ENCODE measurements at places on chromosomes 11 and 22.
A peak's percentile ranks its signal among the peaks of the same experiment; 100 is the strongest.

DNA sequence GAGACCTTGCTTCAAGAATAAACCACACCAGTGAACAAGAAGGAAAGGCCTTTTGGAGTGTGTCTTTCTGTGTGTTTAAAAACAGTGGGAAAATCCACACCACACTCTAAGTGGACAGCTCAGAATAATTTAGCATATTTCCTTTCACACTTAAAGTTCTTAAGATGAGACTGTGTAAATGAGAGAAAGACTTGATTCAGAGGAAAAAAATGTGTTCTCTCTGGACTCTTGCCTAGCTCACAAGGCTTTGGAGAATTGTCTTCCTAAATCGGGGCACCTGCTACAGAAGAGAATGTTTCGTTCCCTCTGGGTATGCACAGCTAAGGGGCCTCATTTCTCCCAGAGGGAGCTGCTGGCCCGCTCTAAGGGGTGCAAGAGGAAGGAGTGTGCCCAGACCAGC, 28.4 kb upstream of the CRTAM start:
- DNase-seq, result no peak

GRCh38 chr11:69976794-69977193, 101.3 kb upstream of the ANO1 start:
- DNase-seq, result no peak

GRCh38 chr11:119741369-119742262, 12.6 kb upstream of the NECTIN1 start:
- DNase-seq, result peak; percentile 16

DNA sequence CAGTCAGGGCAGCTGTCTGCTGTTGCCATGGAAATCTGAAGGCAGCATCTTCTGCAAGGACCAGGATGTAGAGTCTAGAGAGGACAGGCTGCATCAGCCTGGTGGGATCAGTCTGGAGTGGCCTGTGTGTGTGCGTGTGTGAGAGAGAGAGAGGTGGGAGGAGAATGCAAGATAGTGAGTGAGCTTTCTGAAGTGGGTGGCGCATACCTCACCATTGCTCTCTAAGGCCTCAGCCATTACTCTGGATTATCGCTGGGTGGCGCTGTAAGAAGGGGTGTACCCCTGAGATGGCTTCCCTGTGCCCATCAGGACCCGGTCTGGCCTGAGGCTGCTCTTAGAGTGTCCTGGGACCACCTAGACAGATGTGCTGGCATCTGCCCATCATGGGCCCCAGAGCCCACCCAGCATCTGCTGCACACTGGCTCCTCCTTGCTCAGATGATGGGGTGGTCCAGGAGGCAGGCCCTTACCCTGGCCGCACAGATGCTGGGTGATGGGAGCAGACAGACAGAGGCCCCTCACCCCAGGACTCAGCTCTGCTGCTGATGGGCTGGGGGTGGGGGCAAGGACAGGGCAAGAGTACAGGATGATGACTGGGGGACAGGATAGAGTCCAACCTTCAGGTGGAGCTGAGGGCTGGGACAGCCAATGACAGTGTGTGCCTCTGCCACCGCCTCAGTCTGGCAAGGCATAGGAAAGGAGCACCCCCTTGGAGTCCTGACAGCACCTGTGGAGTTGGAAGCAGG, 25.7 kb upstream of the TUB start:
- no peak for DNase-seq

- DNase-seq, result no peak
These were observed 71.2 kb downstream of the PIWIL4 start for GRCh38 chr11:94638301-94638901.

DNA sequence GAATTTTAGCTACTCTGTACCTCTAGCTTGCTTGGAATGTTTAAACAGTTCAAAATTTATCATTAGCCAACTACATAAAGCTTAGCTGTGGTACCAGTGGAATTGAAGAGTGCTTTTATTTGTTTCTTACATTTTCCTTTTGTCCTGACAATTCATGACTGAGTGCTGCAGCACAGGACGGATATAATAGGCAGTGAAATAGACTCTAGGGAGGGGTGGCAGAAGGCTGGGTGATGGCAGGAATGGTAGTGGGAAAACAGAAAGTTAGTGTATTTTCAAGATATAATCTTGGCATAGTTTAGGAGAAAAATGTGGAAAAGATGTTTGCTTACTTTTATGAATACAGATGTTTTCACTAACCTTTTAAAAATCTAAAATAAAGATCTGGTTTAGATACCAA, 31.1 kb upstream of the ARHGAP32 start:
- no peak for DNase-seq

DNA sequence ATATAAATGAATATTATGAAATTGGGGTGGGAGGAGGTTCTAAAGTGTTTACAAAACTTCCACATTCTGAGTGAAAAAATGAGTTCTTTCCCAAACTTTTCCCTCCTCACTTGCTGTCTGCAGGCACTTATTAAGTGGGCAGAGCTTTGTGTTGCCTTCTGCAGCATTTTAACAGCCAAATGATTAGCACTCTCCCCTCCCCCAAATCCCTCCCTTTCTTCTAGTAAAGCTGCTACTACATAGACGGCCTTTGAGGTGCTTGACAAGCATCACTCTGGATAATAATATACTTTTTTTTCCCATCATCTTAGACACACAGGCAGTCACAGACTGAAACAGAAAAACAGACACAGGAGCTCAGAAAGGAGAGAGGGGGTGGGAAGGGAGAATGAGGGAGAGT, 493.5 kb downstream of the DLG2 start:
- DNase-seq, result no peak

GRCh38 chr11:111512296-111513239, at the start of gene BTG4:
BTG4 (minus strand) TSS chr11:111512386; CDS start chr11:111498776, 13,610 bp downstream.
- no peak for DNase-seq

DNA sequence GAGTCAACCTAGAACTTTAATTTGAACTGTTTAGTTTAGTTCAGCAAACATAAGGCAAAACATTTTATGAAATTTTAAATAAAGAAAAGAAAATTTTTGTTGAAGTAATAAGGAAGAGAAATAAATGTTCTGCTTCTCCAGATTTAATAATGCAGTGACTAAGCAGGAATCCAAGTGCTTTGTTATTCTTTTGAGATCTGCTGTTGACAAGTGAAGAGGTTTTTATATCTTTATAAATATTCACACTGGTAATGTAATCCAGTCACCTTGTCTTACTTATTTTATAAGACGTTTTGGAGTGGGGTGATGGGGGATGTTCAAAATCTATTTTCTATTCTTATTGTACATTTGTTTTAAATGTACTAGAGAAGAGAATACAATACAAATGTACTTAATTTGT, 725.9 kb upstream of the CCDC179 start:
- no peak for DNase-seq

GRCh38 chr11:11445441-11446185, 92.6 kb upstream of the CSNK2A3 start:
- DNase-seq, result no peak

DNA sequence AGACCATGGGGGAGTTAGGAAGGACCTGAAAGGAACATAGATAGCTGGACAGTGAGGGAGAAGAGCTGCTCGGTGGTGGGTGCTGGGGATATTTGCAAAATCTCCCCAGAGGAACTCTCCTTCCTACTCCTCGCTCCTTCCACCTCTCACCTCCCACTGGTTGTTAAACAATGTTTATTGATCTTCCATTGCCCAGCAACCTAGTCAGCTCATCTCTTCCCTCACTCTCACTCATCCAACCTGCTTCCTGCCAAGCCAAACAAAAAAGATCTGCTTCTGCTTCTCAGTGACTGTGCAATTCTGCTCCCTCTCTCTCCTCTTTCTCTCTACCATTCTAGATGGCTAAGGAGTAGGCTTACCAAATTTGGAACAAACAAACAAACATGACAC, 115.0 kb downstream of the SLC1A2 start:
- no peak for DNase-seq

GRCh38 chr11:10699072-10699471, 5.5 kb upstream of the IRAG1 start:
- no peak for DNase-seq

DNA sequence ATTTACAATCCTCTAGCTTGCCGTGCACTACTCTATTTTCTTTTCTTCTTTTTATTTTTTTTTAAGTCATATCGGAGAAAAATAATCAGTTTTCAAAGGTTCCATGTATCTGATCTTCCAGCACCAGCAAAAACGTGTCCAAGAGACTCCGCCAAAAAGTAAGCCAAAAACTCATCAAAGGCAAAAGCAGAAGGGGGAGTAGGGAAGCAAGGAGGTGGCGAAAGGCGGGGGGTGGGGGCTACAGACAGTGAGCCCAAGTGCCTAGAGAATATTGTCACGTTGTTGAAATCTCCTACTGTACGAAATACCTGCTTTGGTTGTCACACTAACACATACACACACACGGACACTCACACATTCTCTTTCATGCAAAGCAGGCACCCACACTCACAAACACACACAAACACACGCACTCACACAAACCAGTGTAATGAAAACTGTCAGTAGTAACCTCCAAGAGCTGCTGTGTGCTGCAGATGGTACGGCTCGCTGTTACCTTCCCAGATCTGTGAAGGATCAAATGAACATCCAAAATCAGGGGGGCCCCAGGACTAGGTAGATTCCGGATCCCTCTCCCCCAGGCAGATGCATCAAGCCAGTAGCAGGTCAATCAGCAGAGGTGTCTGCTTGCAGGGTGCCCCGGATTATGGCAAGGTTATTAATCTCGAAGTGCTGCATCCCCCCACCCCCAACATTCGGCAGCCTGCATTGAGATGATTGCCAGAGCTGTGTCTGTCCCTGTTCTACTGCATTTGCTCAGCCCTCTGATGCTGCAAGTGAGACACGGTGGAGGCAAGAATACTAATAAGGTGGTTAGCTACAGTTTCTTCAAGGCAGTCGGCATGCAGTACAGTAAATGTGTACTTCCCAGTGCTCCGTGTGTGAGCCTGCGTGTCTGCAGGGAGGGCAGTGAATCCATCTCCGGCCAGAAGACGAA, at the start of gene LRRC4C:
LRRC4C (minus strand) TSS at position 188 of the 937 bp plus-strand sequence.
- DNase-seq, result no peak

- DNase-seq, result no peak
These were observed 2.7 kb downstream of the CDC42BPG start for GRCh38 chr11:64841592-64842365.

GRCh38 chr22:45321827-45322226, 12.1 kb downstream of the FAM118A start:
- DNase-seq, result no peak

GRCh38 chr11:82842019-82842418, 58.2 kb downstream of the PRCP start:
- DNase-seq, result no peak

GRCh38 chr11:46383404-46383758, 1.9 kb downstream of the MDK start:
- no peak for DNase-seq

DNA sequence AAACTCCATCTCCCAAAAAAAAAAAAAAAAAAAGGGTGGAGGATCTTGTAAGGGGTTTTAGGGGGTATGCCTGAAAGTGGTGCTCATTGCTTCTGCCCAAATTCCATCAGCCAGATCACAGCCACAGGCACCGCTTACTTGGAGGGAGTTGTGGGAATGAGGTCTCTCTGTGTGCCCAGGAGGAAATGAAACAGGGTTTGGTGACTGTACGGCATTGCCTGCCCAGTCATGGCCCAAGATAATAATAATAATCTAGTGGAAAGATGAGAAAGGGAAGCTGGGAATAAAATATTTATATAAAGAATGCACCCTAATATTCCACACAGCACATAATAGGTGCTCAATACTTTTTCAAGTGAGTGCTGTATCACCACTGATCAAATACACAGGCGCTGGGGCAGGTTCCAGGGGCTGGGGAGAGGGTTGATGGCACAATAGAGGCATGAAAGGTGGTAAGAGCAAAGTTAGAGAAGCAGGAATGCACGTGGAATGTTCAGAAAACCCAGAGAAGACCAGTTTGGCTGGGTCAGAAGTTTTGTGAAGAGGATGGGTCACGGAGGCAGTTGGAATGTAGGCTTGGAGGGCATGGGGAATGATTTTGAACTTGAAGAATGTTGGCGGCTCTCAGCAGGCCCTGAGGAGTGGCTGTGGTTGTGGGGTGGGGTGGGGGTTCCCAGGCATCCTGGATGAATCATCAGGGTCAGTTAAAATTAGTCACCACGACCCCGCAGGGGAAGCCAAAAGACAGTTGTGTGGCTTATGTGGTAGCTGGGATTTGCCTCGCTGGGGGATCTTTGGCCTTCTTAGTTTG, 12.5 kb upstream of the MB start:
- no peak for DNase-seq

- DNase-seq, result no peak
These were observed 108.3 kb upstream of the ANO5 start for GRCh38 chr11:22084564-22084963.

- no peak for DNase-seq
These were observed 15.6 kb downstream of the SMC1B start for GRCh38 chr22:45397806-45398205.

- no peak for DNase-seq
These were observed 49.4 kb upstream of the RAB1B start for GRCh38 chr11:66218846-66219620.
